ENCODE measurements at places on chromosomes 7 and 10.

DNA sequence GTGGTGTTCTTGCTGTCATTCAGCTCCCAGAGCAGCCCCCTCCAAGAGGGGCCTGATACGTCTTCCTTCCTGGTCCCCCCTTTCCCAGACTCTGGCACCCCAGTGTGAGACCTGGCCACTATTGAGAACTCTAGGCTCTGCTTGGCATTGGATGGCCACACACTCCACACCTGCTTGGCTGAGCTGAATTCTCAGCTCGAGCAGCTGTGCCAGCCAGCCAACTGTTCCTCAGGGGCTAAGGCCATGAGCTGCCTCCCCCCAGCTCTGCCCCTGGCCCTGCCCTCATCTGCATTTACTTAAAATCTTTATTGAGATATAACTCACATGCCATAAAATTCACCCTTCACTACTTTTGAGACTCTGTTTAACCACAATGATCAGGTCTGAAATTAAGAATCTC, 6.7 kb downstream of the TLL2 start:
- no peak for DNase-seq

- no peak for DNase-seq
These were observed 18.6 kb downstream of the NUDCD3 start for GRCh38 chr7:44471850-44472249.

- no peak for DNase-seq
These were observed 104.6 kb upstream of the KCNMA1 start for GRCh38 chr10:77742172-77742571.

- DNase-seq: no peak
These were observed 128.0 kb downstream of the KIF20B start for GRCh38 chr10:89829262-89829886.

GRCh38 chr7:41491883-41492471, 210.9 kb downstream of the INHBA start:
- DNase-seq: no peak

DNA sequence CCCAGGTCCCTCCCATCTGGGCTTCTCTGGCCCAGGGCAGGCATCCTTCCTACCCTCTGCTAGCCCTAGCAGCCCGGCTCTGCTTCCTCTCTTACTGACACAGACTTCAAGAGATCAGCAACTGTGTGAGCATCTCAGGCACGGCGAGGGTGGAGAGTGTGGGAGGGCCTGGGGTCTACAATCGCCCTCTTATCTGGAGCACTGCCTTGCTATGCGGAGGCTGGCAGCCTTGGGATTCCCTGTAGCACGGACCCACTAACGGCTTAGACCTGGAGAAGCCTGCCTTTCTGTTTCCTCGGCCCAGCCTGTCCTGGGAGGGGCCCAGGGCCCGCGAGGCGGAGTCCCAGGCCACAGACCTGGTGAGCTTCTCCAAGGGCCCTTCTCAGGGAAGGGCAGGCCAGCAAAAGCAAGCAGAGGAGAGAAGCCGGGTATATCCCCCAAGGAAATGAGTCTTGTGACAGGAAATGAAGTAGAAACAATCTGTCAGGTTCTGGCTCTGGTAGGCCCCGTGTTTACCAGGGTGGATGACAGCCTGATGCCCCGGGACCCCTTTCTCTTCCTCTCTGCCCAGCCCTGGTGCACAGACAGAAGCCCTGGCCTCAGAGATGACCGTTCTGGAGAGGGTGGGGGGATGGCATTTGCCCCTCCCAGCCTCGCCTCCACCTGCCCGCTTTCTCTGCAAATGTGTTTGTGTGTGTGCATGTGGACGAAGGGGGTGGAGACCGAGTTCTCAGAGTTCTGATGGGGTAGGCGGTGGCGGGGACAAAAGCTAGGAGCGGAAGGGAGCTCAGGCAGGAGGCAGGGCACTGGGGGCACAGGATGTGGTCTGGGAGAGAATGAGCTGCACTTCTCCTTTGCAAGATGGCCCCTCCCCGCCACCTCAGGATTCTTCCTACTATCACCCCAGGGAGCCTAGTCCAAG, 2.5 kb downstream of the LRCH4 start:
- DNase-seq: no peak
